ENCODE measurements at places on chromosomes 6 and 20. TPM values are rescaled to one million over a fixed set of nuclear protein-coding genes. Genes with fewer than 3 reads are reported as not detected.

The FAM83B gene
- 15.6 TPM for total RNA-seq

The QRSL1 gene
- total RNA-seq = 11.7 TPM

GRCh38 chr6:46002264-46002663, 13.4 kb downstream of the CLIC5 start:
- no peaks in the 10 kb centered on the region for H3K27me3 ChIP-seq
- no peak for DNase-seq
- no peaks in the 10 kb centered on the region for H3K4me1 ChIP-seq
- H3K36me3 ChIP-seq = no peaks in the 10 kb centered on the region
- H3K27ac ChIP-seq = no peak overlapping the region
- H3K4me3 ChIP-seq = no peak overlapping the region

DNA sequence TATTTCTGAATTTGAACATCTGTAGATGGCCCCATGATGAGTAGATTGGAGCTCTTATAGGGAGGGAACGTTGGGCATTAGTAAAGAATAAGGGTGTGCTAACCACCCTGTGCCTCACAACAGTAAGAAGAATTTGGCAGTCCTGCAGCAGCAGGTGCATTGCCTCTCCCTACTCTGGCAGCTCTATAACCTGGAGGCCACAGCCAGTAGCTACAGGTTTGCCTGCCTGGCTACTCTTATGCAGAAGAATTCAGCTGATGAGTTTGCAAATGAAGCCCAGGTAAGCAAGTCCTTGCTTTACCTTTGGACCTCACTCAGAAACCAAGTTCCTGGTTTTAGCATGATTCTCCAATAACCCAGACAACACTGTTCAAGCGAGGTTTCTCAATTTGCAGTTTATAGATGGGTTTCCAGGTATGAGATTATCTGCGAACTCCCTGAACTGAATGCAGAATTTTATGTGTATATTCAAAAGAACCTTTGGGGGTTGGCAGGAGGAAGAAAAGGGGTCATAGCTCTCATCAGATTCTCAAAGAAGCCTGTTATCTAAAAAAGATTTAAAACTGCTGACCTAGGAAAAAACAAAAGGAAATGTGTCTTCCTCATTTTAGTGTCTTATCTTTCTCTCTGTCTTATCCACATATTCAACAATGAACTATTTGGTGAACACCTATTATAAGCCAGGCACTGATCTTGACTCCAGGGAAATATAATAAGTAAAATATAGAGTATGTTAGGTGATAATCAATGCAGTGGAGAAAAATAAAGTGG, 18.9 kb downstream of the TREML1 start:
- no peaks in the 10 kb centered on the region for H3K36me3 ChIP-seq
- H3K4me1 ChIP-seq = no peaks in the 10 kb centered on the region
- no peak overlapping the region for H3K4me3 ChIP-seq
- no peaks in the 10 kb centered on the region for H3K27me3 ChIP-seq
- no peak overlapping the region for H3K27ac ChIP-seq

DNA sequence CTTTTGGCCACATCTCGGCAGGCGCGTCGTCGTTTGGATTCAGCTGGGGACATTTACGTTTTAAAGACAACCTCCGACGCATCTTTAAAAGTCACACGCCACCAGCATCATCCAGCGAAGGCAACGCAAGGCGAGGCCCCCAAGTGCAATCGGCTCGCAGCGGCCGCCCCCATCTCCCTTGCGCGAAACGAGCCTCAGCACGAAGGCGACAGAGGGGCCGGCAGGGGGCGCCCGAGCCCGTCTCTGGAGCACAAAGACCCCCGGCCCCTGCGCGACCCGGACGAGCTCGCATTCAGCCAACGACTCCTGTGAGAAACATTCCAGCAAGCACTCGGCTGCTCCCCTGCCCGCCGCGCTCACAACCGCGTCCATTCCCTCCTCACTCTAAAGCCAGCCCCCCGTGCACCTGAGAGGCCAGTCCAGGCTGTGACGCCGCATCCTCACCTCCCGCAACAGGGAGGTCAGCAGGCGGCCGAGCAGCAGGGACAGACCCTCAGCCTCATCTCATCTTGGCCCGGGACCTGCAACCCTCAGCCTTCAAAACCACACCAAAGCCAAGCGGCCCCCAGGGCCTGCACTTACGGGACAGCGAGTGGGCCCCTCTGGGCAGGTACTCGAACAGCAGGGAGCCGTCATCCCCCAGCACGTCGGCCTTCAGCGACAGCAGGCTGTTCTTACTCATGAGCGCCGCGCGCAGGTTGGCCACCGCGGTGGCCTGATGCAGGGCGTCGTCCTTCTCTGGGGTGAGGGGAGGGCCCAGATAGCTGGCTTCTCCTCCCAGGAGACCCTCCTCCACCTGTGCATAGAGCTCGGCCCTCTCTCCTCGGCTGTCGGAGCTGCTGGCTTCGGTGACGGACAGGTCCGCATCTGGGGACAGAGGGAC, 35.8 kb downstream of the SLC2A4RG start:
- no peak overlapping the region for H3K4me3 ChIP-seq
- no peak overlapping the region for H3K27ac ChIP-seq
- no peaks in the 10 kb centered on the region for H3K27me3 ChIP-seq
- peaks cover 11% of the 10 kb centered on the region for H3K4me1 ChIP-seq

GRCh38 chr6:110556317-110557110, 80.1 kb upstream of the SLC22A16 start:
- H3K4me1 ChIP-seq = no peaks in the 10 kb centered on the region
- no peak for DNase-seq
- H3K36me3 ChIP-seq = no peaks in the 10 kb centered on the region
- H3K4me3 ChIP-seq = no peak overlapping the region

- no peak overlapping the region for H3K27ac ChIP-seq
- H3K4me3 ChIP-seq = no peak overlapping the region
- no peaks in the 10 kb centered on the region for H3K4me1 ChIP-seq
- no peaks in the 10 kb centered on the region for H3K36me3 ChIP-seq
- no peaks in the 10 kb centered on the region for H3K27me3 ChIP-seq
Measured at GRCh38 chr6:3928111-3928510, 78.9 kb downstream of the FAM50B start.

DNA sequence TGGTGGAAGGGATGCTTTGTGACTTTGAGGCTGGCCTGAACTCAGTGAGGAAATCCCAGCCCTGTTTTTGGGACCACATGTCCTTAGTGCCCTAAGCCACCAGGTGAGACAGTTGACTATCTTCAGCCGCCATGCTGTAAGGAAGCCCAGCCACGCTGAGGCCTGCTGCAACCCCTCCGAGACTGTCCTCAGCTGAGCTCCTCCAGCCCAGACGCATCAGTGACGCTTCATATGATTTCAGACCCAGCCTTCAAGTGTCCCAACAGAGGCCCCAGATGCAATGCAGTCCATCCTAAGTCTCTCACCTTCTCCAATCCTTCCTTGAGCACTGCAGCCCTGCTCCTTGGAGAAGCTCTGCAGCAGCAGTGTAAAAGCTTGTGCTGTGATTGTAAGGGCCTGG, 76.2 kb downstream of the NINL start:
- H3K27me3 ChIP-seq = no peaks in the 10 kb centered on the region
- no peak overlapping the region for H3K27ac ChIP-seq
- peaks cover 9% of the 10 kb centered on the region for H3K4me1 ChIP-seq
- peaks cover 3% of the 10 kb centered on the region for H3K36me3 ChIP-seq

DNA sequence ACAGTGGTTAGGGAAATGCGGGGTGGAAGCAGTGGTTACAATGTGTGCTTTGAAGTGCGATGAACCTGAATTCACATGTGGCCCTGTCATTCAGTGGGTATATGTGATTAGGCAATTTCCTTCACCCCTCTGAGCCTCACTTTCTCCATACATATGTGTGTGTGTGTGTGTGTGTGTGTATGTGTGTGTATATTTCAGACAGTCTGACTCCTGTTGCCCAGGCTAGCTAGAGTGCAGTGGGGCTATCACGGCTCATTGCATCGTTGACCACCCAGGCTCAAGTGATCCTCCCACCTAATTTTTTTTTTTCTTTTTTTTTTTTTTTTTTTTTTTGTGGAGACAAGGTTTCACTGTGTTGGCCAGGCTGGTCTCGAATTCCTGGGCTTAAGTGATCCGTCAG, 6.3 kb downstream of the PPP1R14C start:
- no peaks in the 10 kb centered on the region for H3K36me3 ChIP-seq
- H3K27me3 ChIP-seq = no peaks in the 10 kb centered on the region
- no peak overlapping the region for H3K27ac ChIP-seq
- H3K4me1 ChIP-seq = peaks cover 38% of the 10 kb centered on the region
- no peak overlapping the region for H3K4me3 ChIP-seq

DNA sequence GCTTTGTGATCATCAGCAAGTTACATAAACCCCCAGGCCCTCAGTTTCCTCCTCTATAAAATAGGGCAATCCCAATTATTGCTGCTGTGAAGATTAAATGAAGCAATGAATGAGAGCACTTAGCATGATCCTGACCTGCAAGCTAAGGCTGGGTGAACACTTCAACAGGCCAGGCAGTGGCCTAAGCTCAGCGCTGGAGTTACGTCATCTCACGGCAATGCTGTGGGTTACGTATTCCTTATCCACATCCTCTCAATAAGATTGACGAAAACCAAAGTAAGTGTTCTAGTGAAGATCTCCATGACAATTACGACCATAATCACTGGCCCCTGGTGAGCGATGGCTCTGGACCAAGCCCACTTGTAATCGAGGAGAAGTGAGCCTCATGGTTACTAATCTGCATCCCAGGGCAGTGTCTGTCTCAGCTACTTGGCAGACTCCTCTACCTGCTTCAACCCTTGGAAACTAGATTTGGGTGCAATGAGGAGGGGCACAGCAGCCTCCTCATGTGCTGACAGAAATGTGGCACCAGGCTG, 274.1 kb upstream of the ARID1B start:
- H3K36me3 ChIP-seq = no peaks in the 10 kb centered on the region
- no peak for DNase-seq
- peaks cover 3% of the 10 kb centered on the region for H3K27me3 ChIP-seq
- no peak overlapping the region for H3K4me3 ChIP-seq

DNA sequence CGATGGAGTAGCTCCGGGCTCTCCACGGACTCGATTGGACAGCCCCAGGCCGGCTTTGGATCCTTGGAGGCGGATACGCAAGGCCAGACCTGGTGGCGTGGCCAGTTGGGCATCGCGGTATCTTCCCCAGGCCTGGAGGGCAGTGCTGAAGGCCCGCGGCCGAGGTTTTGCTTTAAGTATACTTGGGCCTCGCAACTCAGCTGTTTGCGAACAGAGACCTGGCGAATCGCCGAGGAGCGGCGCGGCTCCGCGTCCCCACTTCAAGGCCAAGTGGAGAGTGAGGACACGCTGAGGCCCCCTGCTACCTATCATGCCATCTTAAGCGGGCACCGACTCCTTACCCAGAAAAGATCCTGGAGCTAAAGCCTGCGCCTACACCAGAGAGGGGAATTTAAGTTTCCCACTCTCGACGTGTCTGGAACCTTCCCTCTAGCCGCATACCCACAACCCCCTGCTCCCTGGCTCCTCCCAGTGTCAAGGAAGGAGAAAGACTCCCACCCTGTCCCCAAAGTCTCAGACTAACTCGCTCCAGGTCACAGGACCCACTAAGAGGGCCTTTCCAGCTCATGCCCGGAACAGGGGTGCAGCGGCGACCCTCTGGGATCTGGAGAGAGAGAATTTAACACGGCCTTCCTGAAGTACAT, 4.1 kb downstream of the LINC00237 start:
- no peak for DNase-seq
- H3K27ac ChIP-seq = no peak overlapping the region

DNA sequence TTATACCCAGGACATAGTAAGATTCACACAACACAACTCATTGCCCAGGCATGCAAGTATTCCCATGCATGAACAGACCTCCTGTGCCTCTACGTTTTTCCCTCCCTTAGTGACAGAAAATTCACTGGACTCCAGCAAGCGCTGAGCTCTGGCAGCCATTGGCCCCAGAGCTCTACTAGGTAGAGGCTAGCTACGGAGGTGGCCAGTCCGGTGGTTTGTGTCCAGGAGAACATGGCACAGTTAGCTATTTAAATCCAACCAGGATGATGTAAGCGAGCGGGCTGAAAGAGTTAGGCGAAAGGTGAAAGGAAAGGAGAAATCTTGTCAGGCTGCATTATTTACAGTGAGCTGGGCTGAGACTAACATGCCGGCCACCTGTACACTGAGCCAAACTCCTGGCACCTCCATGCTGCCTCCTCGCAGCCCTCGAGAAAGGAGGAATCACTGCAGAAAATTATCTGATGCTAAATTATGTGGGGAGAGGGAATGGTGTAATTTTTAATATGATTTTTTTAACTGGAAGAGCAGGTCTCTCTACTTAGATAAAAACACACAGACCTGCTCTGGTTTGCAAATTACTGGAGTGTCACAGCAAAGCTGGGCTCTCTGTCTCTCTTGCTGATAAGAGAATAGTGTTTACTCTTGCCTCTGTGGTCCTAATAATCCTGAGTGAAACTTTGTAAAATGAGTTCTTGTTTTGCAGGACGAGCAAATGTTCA, 50.1 kb upstream of the ARMC2 start:
- H3K27ac ChIP-seq = peak overlapping the region; percentile 68
- peak; percentile 35 for DNase-seq
- H3K4me1 ChIP-seq = peaks cover 33% of the 10 kb centered on the region
- H3K36me3 ChIP-seq = no peaks in the 10 kb centered on the region

DNA sequence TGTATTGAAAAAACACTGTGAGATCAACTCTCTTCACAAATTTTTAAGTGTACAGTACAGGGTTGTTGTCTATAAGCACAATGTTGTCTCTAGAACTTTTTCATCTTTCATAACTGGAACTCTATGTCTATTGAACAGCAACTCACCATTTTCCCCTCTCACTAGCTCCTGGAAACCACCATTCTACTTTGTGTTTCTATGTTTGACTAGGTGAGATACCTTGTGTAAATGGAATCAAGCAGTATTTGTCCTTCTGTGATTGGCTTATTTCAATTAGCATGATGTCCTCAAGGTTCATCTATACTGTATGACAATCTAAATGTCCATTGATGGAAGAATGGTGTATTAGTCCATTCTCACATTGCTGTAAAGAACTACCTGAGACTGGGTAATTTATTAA, 210.1 kb upstream of the FUT9 start:
- no peak overlapping the region for H3K27ac ChIP-seq
- H3K4me1 ChIP-seq = peaks cover 7% of the 10 kb centered on the region
- H3K27me3 ChIP-seq = no peaks in the 10 kb centered on the region

- H3K4me3 ChIP-seq = no peak overlapping the region
- H3K36me3 ChIP-seq = peaks cover 37% of the 10 kb centered on the region
- H3K27ac ChIP-seq = no peak overlapping the region
- H3K4me1 ChIP-seq = peaks cover 13% of the 10 kb centered on the region
- DNase-seq = no peak
- H3K27me3 ChIP-seq = no peaks in the 10 kb centered on the region
Measured at GRCh38 chr6:36506611-36507010, 40.7 kb downstream of the STK38 start.

DNA sequence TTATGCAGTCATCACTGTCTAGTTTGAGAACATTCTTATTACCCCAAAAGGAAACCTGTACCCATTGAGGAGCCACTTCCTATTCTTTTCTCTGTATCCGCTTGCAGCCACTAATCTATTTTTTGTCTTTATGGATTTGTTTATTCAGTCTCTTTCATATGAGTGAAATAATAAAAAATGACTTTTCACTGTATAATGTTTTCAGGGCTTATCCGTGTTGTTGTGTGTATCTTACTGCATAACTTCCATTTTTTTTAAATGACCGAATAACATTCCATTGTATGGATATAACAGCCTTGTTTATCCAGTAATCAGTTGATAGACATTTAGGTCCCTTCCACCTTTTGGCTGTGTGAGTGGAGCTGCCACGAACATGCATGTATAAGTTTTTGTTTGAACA, 86.6 kb downstream of the ZFAND3 start:
- DNase-seq = no peak
- H3K27me3 ChIP-seq = no peaks in the 10 kb centered on the region
- no peak overlapping the region for H3K27ac ChIP-seq
- H3K4me1 ChIP-seq = no peaks in the 10 kb centered on the region
- H3K36me3 ChIP-seq = no peaks in the 10 kb centered on the region

All from PC-9 (cell line).